ENCODE measurements at places on chromosomes 13 and 19. TPM values are rescaled to one million over a fixed set of nuclear protein-coding genes. Genes with fewer than 3 reads are reported as not detected.

PNMA8A gene
- total RNA-seq, result 0.76 TPM

DLL3 gene
- not detected for total RNA-seq

ZNF83 gene
- total RNA-seq, result 55.8 TPM

TPTE2 gene
- total RNA-seq, result not detected

RGS9BP gene
- 0.22 TPM for total RNA-seq

SCAF1 gene
- 28.7 TPM for total RNA-seq

CYP4F11 gene
- not detected for total RNA-seq

MBD3L2 gene
- not detected for total RNA-seq

EPSTI1 gene
- 9.4 TPM for total RNA-seq

KMT5C gene
- total RNA-seq, result 8.1 TPM

DGKH gene
- total RNA-seq, result 7.1 TPM

QPCTL gene
- 13.2 TPM for total RNA-seq

TNNI3 gene
- not detected for total RNA-seq

TLE6 gene
- total RNA-seq, result 0.13 TPM

TEX101 gene
- not detected for total RNA-seq

BCL2L12 gene
- total RNA-seq, result 4.3 TPM

ZMYM5 gene
- total RNA-seq, result 7.3 TPM

ACER1 gene
- total RNA-seq, result 0.22 TPM

KL gene
- total RNA-seq, result 0.25 TPM

CBARP gene
- 4.5 TPM for total RNA-seq

SHISA7 gene
- total RNA-seq, result not detected

APOC4 gene
- total RNA-seq, result not detected

TNNT1 gene
- total RNA-seq, result not detected

TEX26 gene
- total RNA-seq, result not detected

Measured in GM23248 (cell line).